ENCODE measurements at places on chromosomes 1 and 21. TPM values are rescaled to one million over a fixed set of nuclear protein-coding genes. Genes with fewer than 3 reads are reported as not detected.

HMGCS2 gene
- not detected for total RNA-seq

CHRNB2 gene
- 0.44 TPM for total RNA-seq

MARK1 gene
- total RNA-seq = 12.5 TPM

LCE2B gene
- not detected for total RNA-seq

PAQR7 gene
- total RNA-seq = 18.7 TPM

TXNIP gene
- 107 TPM for total RNA-seq

SUSD4 gene
- 18.5 TPM for total RNA-seq

SPRR1A gene
- total RNA-seq = not detected

DNA sequence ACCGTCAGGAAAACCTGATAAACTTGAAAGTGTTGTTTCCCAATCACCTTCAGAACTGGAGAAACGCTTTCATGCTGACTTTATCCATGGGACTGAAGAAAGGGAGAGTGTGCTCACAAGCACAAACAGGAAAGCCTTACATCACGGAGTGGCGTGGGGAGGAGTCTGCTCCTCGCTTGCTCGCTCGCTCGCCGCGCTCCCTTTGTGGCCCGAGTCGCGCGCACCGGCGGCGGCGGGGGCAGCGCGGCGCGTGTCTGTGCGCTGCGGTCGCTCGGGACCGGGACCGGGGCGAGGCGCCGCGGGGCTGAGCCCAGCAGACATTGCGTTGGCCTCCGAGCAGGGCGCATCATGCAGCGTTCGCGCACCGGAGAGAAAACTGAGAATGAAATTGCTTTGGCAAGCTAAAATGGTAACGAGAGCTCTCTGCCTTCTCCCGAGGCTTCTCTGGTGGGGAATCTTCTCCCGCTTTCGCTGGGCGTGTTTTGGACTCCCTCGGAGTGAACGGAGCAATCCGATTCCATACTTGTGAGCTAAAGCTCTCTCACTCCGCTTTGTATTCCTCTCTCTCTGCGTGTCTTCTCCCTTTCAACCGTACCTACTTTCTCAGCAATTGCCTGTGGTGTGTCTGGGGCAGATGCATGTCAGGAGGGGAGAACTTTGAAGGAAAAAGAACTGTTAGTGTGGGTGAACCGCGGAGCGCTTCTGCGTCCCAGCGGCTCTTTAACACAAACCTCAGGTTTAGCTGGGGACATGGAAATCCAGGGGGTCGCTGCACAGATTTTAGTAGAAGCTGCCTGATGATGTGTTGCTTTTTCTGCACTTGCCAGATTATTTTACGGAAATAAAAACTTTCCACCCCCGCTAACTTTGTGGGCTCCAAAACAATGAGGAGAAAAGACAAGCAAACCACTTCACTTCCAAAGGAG, at the start of gene RGL1:
TSS of gene RGL1 (plus strand) at position 205 of the 926 bp plus-strand sequence. CDS start at position 383, 178 bp downstream.
- DNase-seq = peak; percentile 70

- no peak for DNase-seq
Observed at GRCh38 chr21:28827422-28827821, 165.3 kb downstream of the LTN1 start.

DNA sequence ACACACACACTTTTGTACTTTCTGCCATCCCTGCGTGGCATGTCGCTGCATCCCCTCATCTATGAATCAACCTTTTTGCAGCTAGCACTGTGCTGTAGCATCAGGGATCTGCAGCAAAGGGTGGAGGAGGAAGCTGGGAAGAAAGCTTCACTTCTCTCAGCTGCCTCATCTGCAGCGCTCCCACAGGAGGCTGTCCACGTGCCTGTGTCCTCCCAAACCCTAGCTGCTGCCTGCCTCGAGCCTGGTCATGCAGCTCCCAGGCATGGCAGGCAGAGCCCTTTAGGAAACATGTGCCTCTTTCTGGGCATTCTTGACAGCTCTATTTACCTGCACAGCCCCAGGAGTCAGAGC, 262.1 kb upstream of the SGIP1 start:
- no peak for DNase-seq

GRCh38 chr1:12539705-12540579, 78.1 kb downstream of the DHRS3 start:
- DNase-seq = no peak

GRCh38 chr21:27406300-27407009, 439.6 kb upstream of the ADAMTS5 start:
- no peak for DNase-seq

DNA sequence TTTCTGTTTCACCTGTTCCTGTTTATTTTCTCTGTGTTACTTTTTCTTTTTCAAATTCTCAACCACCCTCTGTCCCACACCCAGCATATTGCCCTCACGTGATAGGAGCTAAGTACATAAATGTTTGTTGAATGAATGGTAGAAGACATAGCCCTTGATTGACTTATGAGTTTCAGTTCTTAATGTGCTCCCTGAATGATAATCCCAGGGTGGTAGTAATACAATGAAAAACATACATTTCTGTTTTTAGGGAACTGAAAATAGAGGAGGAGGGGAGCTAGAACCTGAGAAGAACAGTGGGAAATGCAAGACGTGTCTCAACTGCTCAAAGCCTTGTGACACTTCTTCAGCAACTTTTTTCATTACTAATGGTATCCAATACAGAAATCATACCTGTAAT, 147.1 kb downstream of the SPATA46 start:
- no peak for DNase-seq

DNA sequence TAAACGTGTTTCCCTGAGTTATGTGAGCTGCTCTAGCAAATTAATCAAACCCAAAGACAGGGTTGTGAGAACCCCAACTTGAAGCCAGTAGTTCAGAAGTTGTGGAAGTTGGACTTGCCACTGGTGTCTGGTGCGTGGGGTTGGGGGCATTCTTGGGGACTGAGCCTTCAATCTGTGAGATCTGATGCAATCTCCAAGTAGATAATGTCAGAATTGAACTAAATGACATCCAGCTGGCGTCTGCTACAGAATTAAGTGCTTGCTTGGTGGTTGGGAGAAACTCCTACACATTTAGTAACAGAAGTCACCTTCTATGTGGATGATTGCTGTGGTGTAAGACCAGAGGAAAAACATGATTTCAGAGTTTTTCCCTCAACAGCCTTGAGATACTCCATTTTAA, 207.4 kb downstream of the FGGY start:
- no peak for DNase-seq

- DNase-seq = no peak
Observed at GRCh38 chr1:20847611-20848080, 60.5 kb upstream of the HP1BP3 start.

DNA sequence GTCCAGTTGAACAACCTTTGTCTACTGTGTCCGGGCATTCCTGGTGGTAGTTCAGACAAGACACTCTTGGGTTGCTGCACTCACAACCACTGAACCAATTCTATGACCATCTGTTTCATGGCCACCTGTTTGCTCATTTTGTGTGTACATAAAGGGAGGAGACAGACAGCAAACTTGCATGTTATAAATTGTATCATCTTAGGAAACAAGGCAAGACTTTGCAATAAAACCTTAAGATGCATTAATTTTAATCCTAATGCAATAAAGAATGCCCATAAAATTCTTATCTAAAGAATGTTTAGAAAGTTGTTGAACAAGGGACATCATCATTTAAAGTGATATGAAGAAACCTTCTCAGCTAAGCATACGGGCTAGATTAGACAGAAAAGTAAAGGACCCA, 34.8 kb downstream of the ADAM30 start:
- DNase-seq = no peak

GRCh38 chr1:6427441-6428390, 3.1 kb downstream of the ESPN start:
- DNase-seq = no peak

DNA sequence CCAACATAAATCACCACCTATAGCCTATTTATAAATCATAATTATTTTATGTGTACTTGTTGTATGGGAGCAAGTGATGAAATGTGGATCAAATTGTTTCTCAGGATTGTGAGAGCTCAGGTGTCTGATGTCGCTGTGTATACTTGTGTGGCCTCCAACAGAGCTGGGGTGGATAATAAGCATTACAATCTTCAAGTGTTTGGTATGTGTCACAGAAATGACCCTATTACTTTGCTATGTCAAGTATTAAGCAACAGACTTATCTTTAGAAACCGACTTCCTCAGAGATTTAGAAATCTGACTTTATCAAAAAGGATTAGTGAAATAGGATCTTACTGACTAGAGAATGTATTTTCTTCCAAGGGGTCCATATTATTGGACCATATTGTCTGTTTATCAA, 280.9 kb downstream of the TPR start:
- DNase-seq = no peak

GRCh38 chr1:114270282-114270681, 116.6 kb upstream of the SYT6 start:
- DNase-seq = no peak

DNA sequence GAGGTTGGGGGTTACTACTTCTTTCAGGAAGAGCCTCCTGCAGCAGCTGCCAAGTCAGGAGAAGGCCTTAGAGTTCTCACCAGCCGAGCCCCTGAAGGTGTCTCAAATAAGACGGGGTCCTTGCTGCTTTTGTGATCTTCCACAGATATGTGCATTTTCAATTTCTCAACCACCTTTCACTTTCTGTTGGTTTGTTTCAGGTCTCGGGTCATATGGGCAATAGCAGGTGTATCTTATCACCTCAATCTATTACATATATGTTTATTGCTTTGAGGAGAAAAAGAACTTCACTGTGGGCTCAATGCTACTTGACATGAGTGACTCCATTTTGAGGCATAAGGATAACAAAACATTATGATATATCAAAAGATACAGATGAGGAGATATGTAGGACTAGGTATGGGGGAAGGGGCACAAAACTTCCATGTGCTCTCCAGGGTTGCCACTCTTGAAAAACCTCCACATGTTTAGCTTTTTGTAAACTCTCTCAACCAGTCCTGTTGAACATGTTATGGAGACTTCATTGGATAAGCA, 1171.4 kb upstream of the ADGRL2 start:
- no peak for DNase-seq

- DNase-seq = no peak
Observed at GRCh38 chr1:42034426-42034825, 115.7 kb upstream of the HIVEP3 start.

GRCh38 chr1:165144757-165145397, 211.6 kb downstream of the LMX1A start:
- peak; percentile 69 for DNase-seq

DNA sequence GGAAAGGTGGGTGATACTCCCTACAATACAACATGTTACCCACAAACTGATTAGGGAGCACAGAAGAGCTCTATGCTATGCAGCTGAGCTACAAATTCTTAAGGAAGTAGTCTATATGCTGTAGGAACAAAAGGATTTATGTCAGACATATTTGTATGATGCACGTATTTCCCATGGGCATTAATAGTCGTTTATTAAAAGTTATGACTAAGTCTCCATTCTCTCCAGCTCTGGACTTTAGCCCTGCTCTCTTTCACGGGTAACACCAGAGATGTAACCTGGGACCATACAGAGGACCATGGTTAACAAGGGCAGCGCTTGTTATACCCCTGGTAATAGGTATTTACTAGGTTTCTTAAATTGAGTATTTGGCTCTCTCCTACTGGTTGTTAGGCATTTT, 168.2 kb upstream of the C1orf105 start:
- DNase-seq = no peak

GRCh38 chr1:61301824-61302657, 219.7 kb downstream of the NFIA start:
- DNase-seq = no peak

GRCh38 chr1:158248118-158248517, 6.1 kb upstream of the CD1A start:
- no peak for DNase-seq

DNA sequence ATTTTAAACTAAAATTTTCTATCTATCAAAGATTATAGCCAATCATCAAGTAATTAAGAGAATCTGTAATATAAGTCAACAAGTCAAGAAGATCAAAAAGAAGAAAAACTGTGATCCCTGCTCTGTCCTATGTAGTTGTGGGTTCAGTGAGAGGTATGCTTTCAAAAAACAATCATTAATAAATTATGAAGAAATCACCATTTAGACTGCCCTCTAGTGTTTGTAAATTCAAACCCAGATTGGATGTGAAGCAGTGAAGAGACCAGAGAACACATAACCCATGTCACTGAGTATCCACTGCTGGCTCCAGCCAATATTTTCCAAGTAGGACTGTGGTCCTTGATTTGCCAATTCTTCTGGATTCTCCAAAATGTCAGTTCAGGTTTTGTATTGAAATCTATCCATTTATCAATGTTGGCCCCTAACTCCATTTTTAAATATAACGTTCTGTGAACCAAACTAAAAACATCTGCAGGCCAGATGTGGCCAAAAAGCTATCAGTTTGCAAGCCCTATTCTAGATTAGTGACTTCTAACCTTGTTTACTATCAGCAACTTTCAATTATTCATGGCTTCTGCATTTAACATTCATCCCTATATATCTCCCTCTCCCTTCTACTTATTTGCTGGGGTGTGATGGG, 467.5 kb upstream of the CXADR start:
- no peak for DNase-seq

DNA sequence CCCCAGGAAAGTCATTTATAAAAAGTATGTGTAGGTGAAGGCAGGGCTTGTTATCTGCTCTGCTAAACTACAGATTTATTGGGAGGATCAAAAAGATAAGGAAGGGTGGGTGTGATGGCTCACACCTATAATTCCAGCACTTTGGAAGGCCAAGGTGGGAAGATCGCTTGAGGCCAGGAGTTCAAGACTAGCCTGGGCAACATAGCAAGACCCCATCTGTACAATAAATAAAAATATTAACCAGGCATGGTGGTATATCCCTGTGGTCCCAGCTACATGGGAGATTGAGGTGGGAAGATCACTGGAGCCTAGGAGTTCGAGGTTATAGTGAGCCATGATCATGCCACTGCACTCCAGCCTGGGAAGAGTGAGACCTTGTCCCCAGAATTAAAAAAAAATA, 86.4 kb downstream of the NENF start:
- no peak for DNase-seq

DNA sequence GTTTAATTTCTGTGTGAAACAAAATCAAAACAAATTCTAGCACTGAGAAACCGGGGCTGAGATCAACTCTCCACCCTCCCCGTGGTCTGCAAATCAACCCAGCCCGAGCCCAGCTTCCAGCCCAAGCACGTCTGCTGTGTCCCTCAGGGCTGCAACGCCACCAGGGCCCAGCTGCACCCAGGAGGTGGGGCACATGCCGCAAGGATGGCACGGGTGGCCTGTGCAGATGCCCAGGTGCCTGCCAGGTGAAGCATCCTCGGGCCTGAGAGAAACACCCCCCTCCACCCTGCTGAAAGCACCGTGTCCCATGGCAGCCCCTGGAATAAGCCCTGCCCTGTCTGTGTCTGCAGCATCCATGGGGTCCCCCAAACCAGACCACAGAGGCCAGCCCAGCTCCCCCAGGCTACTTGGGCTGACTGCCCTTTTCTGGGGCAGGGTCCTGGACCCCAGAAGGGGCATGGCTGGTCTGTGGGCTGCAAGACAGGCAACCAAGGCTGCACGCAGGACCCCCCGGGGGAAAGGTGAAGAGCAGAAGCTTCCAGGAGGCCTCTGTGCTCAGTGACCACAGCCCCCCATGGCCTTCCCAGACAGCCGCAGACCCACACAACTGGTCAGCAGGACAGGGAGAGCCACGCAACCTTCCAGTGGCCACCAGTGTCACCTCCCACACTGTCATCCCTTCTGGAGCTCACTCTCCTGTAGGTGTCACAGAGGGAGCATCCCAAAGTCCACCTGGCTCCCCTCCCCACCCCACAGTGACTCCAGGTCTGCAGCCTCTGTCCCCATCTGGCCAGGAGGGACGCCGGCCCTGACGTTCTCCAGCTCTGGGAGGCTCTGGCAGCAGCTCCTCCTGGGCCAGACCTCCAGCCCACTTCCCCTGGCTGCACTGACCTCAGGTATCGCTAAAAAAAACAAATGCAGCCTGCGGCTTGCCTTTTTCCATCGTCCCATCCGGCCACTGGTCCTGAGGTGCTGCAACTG, 7.7 kb downstream of the WNT9A start:
- DNase-seq = no peak

GRCh38 chr1:225711236-225711937, 58.5 kb upstream of the ENAH start:
- no peak for DNase-seq

- DNase-seq = peak; percentile 80
Observed at GRCh38 chr1:18575620-18576019, 55.0 kb upstream of the PAX7 start.

Data from endothelial cell (in vitro differentiated cells).